Stimulated activated CD8-positive, alpha-beta memory T cell treated with anti-CD3 and anti-CD28 coated beads, Interleukin-15, amount 100 ng/mL, for 4 hours (primary cell): ENCODE measurements at places on chromosomes 2 and 18.
A peak's percentile ranks its signal among the peaks of the same experiment; 100 is the strongest.

DNA sequence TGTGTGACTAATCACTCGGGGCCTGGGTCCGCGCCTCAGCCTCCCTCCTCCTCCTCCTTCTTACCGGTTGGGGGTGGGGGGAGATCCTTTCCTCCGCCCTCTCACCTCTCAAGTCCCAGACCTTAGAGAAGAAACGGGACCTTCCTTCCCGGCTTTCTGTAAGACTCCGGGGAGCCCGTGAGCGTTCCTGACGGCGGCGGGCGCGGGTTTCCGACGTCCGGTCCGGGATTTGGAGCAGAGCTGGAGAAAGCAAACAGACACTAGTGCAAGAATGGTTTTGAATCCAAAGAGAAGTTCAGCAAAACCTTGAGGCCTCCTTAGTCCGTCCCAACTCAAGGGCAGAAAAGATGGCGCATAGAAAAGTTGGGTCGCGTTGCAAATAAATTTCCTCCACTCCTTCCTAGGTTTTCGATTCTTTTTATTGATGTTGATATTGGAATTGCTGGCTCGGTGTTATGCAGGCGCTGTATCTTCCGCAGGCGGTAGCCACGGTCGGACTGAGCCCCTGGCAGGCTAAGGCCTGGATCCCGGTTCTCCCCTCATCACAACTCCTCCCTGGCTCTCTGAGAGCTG is 2.0 kb downstream of the DLX1 start:
- DNase-seq, result no peak

- DNase-seq, result peak; percentile 46
Measured at GRCh38 chr18:80147418-80148325, 38.6 kb downstream of the ADNP2 start.

- DNase-seq, result no peak
Measured at GRCh38 chr2:219671279-219671678, 43.8 kb downstream of the SLC4A3 start.

DNA sequence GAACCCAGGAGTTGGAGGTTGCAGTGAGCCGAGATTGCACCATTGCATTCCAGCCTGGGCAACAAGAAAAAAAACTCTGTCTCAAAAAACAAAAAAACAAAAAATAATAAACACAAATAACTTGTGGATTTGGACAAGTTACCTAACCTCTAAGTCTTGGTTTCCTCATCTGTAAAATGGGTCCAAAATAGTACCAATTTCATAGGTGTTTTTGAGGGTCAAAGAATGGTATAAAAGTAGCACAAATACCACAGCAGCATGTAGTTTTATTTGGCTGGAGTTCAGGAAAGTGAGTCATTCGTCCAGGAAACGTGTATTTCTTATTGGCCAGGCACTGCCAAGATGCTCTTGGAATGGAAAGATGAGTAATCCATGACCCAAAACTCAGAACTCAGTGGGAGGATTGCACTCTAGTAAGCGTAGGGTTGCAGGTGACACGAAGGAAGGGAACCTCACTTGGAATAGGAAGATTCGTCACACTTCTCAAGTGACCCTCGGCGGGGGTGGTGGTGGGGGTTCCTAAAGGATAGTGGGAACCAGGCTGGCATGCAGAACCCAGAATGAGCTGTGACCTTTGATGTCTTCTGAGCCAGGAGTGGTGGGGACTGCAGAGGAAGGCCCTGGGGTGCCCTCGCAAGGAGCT is 24.4 kb downstream of the GRHL1 start:
- no peak for DNase-seq
